ENCODE measurements at places on chromosomes 7 and 10.

DNA sequence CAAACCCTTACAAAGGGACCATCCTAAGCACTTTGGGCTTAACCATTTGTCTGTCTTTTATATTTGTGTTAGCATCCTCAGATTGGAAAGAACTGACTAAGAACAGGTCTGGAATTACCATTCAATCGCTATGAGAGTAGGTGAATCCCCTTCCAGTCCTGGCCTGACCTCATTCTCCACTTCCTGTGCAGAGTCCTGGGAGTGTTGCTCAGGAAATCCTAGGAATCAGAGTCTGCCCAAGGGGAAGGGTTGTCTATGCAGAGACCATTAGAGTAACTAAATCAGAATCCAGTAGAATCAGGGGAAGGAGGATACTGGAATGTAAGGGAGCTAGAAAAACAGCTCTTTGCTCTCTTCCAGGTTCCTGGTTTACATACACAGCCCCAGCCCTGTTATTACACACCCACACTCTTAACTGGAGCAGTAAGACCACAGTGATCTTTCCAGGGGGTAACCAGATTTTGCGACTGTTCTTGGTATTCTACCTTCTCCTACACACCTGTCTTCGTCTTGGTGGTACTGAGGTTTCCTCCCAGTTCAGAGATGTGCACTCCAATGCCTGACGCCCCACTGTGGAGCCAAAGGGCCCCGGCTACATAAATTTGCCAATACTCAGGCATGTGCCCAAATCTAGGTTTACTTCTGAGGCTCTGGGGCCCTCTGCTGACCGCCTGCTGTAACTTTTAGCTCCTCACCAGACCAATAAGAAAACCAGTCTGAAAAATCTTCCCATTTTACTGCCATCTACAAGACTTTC lies 103.7 kb downstream of the RNF216 start:
- DNase-seq = peak; percentile 46

GRCh38 chr10:126586128-126586527 lies 84.4 kb downstream of the C10orf90 start:
- no peak for DNase-seq

GRCh38 chr7:70646536-70647248 lies 485.3 kb upstream of the GALNT17 start:
- DNase-seq = no peak

GRCh38 chr7:143452495-143452894 lies 9.2 kb downstream of the TAS2R60 start:
- no peak for DNase-seq

GRCh38 chr10:29681676-29682448 lies 47.1 kb upstream of the SVIL start:
- peak; percentile 43 for DNase-seq

GRCh38 chr10:14416308-14416700 lies 85.6 kb upstream of the FRMD4A start:
- no peak for DNase-seq

DNA sequence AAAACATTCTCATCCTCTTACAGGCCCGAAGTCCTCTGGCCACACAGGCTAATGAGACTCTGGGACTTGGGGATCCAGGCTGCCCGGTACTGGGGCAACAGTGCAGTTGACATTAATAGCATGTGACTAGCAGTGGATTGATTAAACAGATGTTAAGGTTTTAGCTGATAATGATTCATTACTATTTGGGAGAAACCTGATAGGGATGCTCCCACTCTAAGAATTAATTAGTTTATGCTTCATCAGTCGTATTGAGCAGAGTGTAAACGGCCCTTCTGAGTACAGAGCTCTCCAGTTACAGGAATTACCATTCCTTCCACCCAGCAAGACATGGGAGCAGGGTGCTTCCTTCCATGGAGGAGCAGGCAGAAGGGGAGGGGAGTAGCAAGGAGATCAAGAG lies 82.7 kb downstream of the RPS24 start:
- DNase-seq = no peak

GRCh38 chr10:13739183-13739582 lies 152.4 kb downstream of the PRPF18 start:
- DNase-seq = no peak

DNA sequence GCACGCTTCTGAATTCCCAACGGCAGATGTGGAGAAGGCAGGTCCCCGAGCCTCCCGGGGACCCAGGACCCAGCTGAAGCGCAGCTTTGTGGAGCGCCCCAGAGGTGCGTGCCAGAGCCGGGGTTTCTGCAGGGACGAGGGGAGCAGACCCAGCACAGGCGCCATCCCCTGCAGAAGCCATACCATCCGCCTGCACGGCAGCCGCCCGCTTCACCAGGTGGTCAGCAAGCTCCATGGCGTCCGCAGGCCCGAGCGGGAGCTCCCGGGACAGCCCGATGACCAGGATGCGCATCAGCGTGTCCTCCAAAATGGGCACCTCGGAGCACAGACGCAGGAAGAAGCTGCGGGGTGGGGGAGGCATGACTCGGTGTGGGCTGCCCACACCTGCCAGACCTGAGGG lies 10.6 kb downstream of the INTS1 start:
- DNase-seq = no peak

GRCh38 chr7:94406696-94407095 lies 12.0 kb downstream of the COL1A2 start:
- DNase-seq = no peak

GRCh38 chr7:151552352-151553028 lies 32.8 kb upstream of the RHEB start:
- DNase-seq = no peak

DNA sequence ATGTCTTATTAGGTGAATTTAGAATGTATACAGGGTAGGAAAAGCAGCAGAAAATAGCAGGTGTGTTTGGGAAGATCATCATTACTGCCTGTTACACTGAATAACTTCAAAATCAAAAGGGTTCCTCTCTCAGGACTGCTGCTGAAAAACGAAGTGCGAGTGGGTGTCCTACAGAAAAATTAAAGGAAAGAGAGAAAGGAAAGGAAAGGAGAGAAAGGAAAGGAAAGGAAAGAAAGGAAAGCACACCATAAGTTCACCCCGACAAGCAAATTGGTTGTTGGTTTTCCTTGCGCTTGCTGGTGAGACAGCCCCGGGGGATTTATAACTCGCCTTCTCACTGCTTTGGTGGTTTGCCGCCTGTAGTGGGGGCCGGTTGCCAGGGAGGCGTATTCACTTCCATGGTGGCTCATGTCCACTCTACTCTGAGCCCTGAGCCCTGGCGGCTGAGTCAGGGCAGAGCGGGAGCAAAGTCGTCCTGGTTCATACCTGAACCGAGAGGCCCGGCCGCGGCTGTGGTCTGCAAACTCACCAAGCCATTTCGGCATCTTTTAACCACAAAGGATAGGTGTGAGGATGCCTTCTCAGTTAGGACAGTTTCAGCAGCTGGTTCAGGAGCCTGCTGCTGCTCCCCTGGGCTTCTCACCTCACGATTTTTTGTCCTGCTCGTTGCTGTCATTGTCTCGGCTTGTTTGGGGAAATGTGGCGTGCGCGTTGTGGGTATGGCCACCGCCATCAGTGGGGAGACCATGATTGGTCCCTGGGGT lies 26.1 kb downstream of the INPP5A start:
- DNase-seq = no peak

- DNase-seq = no peak
Measured at GRCh38 chr10:124092860-124093773, at the start of gene CHST15. Gene CHST15 (minus strand): TSS chr10:124093598. CDS start chr10:124046212, 47,386 bp downstream.

DNA sequence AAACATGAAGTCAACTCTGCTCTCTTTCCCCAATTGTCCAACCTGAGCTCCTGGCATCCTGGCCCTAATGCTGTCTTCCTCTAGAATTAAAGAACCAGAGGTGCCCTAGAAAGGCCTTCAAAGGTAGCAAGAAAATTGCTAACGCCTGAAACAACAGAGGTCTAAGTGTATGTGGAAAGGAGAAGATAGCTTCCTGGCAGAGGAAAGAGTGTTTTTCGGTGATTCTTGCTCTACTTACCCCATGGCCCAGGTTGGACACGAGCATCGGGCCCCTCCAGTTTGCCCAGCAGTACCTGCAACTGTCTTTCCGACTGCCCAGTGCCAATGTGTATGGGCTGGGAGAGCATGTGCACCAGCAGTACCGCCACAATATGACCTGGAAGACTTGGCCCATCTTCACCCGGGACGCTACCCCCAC lies 22.2 kb downstream of the MGAM2 start:
- no peak for DNase-seq
